ENCODE measurements at places on chromosomes 4 and X.

- no peak for DNase-seq
Measured at GRCh38 chr4:24315056-24315455, 269.3 kb downstream of the DHX15 start.

DNA sequence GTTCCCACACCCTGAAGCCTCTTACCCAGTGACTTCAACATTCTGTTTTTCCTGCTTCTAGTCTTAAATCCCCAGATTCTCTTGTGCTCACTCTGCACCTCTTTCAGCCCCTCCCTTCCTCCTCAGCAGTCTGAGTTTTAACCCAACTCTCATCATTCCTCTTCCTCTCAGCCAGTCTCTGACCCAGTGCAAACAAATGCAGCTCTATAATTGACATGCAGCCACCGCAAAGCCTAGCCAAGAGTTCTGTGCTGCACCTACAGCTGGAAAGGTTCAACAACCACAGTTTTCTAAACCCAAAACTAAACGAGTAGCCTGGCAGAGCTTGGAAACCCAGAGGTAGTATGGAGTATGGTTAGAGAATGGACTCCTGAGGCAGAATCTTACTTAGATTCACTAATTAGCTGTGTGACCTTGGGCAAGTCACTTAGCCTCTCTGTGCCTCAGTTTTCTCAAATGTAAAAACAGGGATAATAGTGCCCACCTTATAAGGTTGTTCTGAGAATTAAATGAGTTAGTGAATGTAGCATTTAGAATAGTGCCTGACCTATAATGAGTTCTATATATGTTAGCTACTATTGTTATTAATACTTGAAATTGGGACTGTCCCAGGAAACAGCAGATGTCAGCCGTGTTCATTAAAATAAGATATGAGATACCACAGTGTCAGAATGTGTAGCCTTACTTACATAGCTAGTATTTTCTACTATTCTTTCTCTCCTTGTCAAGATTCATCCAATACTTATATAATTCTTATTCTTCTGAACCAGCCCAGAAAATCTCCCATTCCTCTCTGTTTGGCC is 3.5 kb downstream of the TMEM154 start:
- DNase-seq: no peak

DNA sequence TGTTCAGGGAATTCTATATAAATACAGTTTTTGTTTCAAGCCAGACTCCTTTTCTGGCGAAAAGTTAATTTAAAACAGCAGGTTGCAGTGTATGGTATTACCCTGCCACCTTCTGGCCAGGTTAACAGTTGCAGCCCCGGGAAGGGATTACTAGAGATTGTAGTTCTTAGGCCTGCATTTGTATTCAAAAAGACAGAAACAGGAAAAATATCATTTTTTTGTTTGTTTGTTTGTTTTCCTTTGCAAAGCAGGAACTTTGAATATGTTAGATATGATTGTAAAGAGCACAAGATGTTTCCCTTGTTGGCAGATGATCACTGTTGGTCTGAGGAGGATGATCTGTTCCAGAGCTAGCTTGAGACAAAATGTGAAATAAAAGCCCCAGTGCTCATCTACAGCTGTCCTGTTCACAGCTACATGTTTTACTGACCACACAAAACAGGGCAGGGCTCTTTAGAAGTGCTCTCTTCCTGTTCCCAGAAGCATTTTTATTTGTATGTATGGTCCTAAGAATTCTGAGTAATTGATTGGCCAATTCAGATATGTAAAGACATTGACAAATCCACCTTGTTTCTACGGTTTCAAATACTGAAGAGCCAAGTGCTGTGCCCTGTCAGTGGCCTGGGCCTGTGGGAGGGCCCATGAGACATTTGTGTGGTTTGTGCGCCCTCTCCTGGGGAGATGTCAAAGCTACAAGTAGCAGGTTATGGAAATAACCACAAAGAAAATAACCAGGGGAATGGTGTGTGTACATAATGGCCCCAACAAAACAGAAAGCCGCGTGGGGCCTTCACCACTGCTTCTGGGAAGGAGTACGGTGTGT is 57.9 kb downstream of the CLDN22 start:
- peak; percentile 57 for DNase-seq

- no peak for DNase-seq
Measured at GRCh38 chr4:101211146-101211553, 136.2 kb downstream of the PPP3CA start.

DNA sequence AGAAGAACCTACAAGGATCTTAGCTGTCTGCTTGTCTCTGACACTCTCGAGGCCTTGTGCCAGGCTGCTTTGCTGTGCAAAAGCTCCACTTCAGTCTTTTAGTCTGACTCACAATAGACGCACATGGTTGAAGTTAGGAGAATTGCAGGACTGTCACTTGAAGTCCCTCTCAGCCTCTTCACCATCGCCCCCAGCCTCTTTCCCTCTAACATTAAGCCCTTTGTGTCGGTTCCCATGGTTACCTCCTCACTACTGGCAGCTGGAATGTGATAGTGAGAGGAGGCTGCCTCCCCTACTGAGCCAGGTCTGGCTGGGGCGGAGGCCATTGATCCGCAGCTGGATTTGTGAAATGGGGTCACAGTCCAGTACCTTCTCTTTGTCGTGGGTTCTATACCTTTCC is 201.8 kb downstream of the SOWAHB start:
- DNase-seq: no peak

GRCh38 chr4:25986807-25987206 is 72.8 kb downstream of the SMIM20 start:
- DNase-seq: no peak

DNA sequence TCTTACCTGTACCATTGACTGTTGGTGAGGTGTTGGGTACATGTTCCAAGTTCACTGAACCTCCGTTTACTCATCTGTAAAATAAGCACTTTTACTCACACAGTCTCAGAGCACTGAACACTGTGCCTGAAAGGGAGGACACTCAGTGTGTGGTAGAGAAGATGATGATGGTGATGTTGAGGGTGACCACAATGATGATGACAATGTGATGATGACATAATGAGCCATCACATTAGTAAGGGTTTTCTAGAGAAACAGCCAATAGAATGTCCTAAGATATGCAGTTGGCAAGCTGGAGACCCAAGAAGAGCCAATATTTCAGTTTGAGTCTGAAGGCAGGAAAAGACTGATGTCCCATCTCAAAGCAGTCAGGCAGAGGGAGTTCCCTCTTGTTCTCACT is 315.4 kb upstream of the IGFBP7 start:
- DNase-seq: no peak

- DNase-seq: no peak
Measured at GRCh38 chr4:86530183-86530582, 63.9 kb upstream of the PTPN13 start.

GRCh38 chrX:2696698-2697215 is 5.7 kb downstream of the CD99 start:
- DNase-seq: peak; percentile 24

GRCh38 chr4:59869559-59869958 is 1330.6 kb upstream of the ADGRL3 start:
- DNase-seq: no peak

DNA sequence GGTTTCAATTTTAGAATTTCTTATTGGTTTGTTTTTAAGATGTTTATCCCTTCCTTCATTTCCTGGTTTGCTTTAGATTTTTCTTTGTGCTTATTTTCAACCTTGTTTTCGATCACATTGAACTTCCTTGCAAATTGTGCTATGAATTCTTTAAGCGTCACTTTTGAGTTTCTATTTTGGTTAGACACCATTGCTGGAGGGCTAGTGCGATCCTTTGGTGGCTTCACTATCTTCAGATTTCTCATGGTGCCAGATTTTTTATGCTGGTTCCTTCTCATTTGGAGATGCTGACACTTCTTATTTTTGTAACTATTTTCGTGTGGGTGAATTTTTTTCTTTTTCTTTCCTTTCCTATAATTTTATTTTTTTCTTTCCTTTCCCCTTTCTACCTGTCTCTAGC is 227.2 kb upstream of the HDX start:
- DNase-seq: no peak

DNA sequence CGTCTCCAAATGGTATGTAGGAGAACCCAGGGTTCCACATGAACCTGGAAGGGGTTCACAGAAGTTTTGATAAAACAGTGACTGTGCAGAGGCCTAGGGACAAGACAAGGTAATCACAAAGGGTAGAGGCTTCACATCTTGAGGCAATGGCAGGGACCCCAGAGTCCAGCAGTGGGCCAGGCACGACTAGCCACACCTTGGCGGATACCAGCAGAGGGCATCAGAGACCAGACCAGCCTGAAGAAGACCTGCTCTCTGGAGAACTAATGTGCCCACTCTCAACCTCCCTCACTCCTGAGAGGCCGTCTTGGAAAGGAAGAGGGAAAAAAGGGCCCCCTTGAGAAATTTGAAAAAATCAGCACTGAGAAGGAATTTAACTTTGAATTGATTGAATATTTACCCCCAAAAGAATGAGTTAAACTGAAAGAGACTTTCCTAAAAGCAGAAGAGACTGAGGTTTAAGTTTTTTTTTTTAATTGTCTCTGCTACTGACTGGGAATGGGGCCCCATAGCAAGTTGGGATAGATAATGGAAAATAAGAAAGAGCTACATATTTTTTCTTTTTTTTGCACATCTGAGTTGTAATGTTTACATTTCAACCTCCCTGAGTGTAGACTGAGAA is 243.8 kb upstream of the JADE1 start:
- DNase-seq: no peak

DNA sequence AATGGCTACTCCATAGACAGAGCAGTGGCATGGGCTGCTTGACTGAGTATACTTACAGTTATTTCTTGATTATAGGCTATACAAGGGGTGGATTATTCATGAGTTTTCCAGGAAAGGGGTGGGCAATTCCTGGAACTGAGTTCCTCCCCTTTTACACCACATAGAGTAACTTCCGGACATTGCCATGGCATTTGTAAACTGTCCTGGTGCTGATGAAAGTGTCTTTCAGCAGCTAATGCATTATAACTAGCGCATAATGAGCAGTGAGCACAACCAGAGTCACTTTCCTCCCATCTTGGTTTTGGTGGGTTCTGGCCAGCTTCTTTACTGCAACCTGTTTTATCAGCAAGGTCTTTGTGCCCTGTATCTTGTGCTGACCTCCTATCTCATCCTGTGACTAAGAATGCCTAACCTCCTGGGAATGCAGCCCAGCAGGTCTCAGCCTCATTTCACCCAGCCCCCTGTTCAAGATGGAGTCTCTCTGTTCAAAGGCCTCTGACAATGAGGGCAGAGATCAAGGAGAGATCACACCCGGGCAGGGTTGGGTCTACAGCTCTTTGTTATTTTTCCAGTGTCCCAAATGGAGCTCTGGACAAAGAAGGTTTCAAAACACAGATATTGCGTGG is 468.4 kb upstream of the PRKX start:
- no peak for DNase-seq

- DNase-seq: no peak
Measured at GRCh38 chr4:128009428-128009827, 44.2 kb downstream of the ABHD18 start.

GRCh38 chr4:73213916-73214653 is 44.5 kb downstream of the ANKRD17 start:
- DNase-seq: no peak

DNA sequence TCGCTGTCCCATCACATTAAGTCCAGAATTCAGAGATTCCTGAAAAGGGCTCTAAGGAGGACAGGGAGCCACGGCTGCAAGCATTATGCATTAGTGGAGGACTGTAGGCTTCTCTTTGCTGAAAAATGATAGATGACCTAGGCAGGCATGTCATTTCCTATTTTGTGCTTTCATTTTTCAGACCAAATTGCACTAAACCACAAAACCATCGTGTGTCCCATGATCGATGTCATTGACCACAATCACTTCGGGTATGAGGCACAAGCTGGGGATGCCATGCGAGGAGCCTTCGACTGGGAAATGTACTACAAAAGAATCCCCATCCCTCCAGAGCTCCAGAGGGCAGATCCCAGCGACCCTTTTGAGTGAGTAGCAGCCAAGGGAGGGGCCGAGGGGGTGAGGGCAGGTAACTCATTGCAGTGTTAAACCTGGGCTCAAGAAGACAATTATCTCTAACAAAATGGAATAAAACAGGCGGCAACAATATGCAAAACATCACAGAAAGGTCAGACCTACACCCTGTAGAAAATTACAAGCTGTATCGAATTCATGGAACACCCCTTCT is 355.2 kb upstream of the GALNT7 start:
- no peak for DNase-seq

DNA sequence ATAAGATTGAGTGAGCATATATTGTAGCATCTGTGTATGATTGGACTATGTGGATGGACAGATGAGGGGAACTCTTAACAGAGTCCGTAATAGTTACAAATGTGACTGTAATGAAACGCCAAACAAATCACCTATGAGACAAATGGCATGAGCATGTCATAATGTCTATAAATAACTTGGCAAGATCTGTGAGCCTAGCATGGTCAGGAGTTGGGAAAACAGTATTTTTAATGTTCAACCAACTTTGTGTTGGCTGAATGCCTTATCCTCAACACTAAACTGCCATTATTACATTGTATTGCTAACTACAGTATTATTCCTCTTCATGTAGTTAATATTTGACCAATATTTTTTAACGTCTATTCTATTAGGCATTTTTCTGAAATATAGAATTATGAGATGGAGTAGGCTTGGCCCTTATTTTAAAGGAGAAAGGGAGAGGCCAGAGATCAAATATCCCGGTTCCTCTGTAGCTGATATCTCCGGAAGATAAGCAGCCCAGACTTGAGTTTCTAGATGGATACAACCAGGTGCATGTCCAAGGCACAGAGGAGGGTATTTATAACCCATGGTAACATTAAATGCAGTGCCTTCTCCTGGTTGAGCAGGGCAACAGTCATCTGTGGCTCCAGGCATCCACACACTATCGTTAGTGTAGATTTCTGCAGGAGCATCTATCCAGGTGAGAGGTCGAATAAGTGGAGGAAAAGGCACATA is 32.7 kb downstream of the PF4 start:
- no peak for DNase-seq

DNA sequence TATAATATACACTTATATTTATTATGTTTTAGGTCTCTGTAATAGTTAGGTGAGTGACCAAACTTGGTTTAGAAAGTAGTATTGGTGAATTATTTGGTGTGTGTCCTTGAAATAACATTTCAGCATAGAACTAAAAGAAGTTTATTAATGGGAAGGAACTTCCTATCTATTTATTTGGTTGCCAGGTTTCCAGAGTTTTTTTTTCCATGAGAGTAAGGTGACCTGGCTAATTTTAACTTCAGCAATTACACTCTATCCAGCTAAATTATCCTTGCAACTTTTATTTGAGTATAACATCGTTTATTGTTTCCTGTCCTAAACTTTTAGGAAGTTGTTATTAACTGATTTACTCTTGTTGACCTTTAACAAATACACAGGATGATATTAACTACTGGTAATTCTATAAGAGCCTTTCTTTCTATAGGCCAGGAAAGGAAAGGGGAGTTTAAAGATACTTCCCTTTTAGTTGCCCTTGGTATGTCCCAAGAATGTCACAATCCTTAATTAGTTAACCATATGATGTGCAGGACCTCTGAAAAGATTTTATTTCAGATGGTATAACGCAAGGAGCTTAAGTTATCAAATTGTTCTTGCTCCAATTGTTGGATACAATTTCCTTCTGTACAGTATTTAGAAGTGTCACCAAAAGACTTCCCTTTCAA is 18.9 kb downstream of the PRDM8 start:
- DNase-seq: no peak

Data from activated T-cell treated with anti-CD3 and anti-CD28 coated beads for 1 hour (primary cell).